ENCODE measurements at places on chromosomes 16 and 17. TPM values are rescaled to one million over a fixed set of nuclear protein-coding genes. Genes with fewer than 3 reads are reported as not detected.

The TEX19 gene
- 0.15 TPM for total RNA-seq

DNA sequence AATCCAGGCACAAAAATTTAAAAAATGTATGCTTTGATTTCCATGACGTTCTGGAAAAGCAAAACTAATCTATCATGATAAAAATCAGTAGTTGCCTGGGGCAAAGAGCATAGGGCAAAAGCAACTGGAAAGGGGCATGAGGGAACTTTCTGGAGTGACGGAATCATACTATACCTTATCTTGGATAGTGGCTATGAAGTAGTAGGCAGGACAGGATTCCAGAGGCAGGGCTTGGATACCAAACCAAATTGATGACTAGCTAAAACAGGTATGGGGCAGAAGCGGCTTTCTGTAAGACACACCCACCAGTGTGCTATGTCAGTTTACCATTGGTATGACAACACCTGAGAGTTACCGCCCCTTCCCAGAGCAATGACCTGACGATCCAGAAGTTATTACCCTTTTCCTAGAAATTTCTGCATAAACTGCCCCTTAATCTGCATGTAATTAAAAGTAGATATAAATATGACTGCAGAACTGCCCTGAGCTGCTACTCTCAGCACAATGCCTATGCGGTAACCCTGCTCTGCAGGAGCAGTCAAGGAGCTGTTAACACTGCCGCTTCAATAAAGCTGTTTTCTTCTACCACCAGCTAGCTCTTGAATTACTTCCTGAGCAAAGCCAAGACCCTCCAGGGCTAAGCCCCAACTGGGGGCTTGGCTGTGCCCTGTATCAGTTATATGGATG lies 56.7 kb downstream of the CFDP1 start:
- H3K4me1 ChIP-seq = peaks cover 24% of the 10 kb centered on the region
- no peak for DNase-seq

DNA sequence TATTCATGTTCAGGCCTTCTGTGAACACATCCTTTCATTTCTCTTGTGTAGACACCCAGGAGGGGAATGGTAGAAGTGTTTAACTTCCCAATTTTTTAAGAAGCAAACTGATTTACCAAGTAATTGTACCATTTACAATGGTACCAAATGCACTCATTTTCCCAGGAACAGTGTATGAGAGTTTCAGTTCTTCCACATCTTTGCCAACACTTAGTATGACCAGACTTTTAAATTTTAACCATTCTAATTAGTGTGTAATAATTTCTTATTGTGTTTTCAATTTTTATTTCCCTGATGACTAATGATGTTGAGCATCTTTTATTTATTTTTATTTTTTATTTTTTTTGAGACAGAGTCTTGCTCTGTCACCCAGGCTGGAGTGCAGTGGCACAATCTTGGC lies 10.2 kb upstream of the WFIKKN2 start:
- DNase-seq = no peak
- peaks cover 19% of the 10 kb centered on the region for H3K4me1 ChIP-seq
- no peak overlapping the region for H3K27ac ChIP-seq
- H3K4me3 ChIP-seq = no peak overlapping the region
- peaks cover 1% of the 10 kb centered on the region for H3K36me3 ChIP-seq

GRCh38 chr16:67540756-67541155 lies 12.1 kb downstream of the RIPOR1 start:
- H3K36me3 ChIP-seq = peaks cover 4% of the 10 kb centered on the region
- H3K4me1 ChIP-seq = peaks cover 29% of the 10 kb centered on the region
- H3K4me3 ChIP-seq = no peak overlapping the region
- H3K27me3 ChIP-seq = peaks cover 13% of the 10 kb centered on the region
- H3K27ac ChIP-seq = no peak overlapping the region

DNA sequence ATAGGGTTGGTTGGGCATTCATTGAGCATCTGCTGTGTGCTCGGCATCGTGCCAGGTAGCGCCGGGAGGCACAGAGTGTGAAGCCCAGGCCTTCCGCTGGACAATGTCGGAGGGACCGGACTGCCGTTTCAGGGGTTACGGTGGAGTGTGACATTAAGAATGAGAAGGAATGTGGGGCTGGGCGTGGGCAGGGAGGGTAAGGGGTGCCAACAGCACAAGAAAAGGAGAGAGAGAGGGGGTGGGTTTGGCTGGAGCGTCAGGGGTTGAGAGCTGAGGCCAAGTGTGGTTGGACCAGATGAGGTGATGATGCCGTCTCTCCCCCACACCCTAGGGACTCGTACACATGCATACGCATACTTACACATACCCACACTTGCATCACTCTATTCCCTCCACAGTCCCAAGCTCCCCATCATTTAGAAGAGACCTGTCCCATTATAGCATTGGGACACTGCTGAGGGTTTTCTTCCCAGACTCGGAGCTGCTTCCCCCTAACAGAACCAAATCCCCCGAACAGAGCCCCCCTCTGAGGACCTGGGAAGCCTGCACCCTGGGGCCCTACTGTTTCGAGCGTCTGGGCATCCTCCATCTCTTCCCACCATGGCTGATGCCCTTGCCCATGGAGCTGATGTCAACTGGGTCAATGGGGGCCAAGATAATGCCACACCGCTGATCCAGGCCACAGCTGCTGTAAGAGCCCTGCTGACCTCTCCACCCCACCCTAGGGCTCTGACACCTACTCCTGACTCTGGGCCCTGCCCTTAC lies 3.3 kb upstream of the KCTD11 start:
- H3K4me3 ChIP-seq = no peak overlapping the region
- no peaks in the 10 kb centered on the region for H3K27me3 ChIP-seq
- peaks cover 34% of the 10 kb centered on the region for H3K4me1 ChIP-seq
- DNase-seq = no peak
- peaks cover 42% of the 10 kb centered on the region for H3K36me3 ChIP-seq

- peaks cover 33% of the 10 kb centered on the region for H3K4me1 ChIP-seq
- no peak overlapping the region for H3K4me3 ChIP-seq
- no peak for DNase-seq
- H3K36me3 ChIP-seq = peaks cover 11% of the 10 kb centered on the region
- H3K27me3 ChIP-seq = no peaks in the 10 kb centered on the region
- H3K27ac ChIP-seq = peak overlapping the region; percentile 30
These were observed 8.0 kb downstream of the FBXO31 start for GRCh38 chr16:87375426-87376135.

The BCAR1 gene
- total RNA-seq = not detected

DNA sequence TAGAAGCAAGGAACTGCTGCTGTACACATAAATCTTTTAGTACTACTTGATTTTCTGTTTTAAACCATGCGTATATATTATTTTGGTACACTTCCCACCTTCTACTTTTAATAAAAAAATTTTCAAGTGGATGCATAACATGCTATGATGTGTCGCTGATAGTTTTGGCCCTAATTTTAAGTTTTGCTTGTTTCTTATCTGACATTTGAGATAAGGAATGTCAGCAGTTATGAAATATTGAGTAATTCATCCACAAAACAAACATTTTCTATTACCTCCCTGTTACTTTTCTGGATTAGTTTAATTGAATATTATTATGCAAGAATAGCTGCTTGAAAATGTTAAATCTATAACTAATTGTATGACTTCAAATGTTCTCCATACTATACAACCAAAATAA lies 35.8 kb downstream of the N4BP1 start:
- H3K4me3 ChIP-seq = no peak overlapping the region
- DNase-seq = no peak
- H3K36me3 ChIP-seq = peaks cover 48% of the 10 kb centered on the region
- H3K27ac ChIP-seq = no peak overlapping the region
- no peaks in the 10 kb centered on the region for H3K27me3 ChIP-seq
- peaks cover 58% of the 10 kb centered on the region for H3K4me1 ChIP-seq

DNA sequence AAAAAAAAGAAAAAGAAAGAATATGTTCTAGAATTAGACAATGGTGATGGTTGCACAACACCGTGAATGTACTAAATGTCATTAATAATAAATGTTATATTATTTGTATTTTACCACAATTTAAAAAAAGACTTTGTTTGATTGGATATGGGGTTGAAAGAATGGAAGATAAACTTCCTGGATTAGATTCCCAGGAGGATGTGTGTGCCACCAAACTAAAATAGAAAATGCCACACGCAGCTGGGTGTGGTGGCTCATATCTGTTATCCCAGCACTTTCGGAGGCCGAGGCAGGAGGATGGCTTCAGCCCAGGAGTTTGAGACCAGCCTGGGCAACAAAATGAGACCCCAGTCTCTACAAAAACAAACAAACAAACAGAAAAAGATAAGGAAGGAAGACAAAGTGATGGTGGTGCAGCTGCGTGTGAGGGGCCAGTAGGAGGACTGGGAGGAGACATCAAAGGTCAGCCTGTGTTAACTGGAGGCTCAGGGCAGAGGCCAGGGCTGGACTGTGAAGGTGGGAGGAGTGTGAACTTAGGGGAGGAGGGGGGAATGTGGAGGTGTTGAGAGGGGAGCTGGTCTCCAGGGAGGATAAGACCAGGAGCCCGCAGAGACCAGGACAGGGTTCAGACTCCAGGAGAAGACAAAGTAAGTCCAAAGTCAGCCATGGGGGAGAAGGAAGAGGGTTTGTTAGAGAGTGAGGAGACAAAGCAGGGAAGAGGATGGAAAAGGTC lies 4.1 kb downstream of the PECAM1 start:
- H3K36me3 ChIP-seq = peaks cover 60% of the 10 kb centered on the region
- H3K4me3 ChIP-seq = no peak overlapping the region
- no peak for DNase-seq
- no peaks in the 10 kb centered on the region for H3K27me3 ChIP-seq
- H3K27ac ChIP-seq = no peak overlapping the region

- H3K36me3 ChIP-seq = no peaks in the 10 kb centered on the region
- no peak for DNase-seq
- H3K4me1 ChIP-seq = peaks cover 1% of the 10 kb centered on the region
- H3K4me3 ChIP-seq = no peak overlapping the region
- H3K27me3 ChIP-seq = peaks cover 49% of the 10 kb centered on the region
These were observed 795 bp upstream of the HBM start for GRCh38 chr16:164827-165538.

DNA sequence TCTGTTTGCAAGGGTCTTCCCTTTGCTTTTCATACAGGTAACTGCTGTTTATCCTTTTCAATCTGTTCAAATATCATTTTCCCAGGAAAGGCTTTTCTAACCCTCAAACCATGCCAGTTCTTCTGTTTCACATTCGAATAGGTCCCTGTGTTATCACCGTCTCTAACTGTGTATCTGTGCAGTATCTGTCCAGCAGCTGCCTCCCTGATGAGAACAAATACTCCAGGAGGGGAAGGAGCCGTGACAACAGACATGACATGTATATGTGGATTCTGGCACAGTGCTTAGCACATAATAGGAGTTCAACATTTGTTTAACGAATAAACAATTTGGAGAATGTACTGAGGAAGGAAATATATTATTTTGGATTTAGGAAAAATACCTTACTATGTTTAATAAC lies 95.7 kb downstream of the STX8 start:
- no peaks in the 10 kb centered on the region for H3K4me1 ChIP-seq
- no peak overlapping the region for H3K27ac ChIP-seq
- no peaks in the 10 kb centered on the region for H3K27me3 ChIP-seq
- DNase-seq = no peak

GRCh38 chr17:82396601-82397435 lies 21.3 kb upstream of the HEXD start:
- H3K27me3 ChIP-seq = no peaks in the 10 kb centered on the region
- peaks cover 14% of the 10 kb centered on the region for H3K4me1 ChIP-seq
- no peak overlapping the region for H3K27ac ChIP-seq
- no peak for DNase-seq

GRCh38 chr17:12098568-12098967 lies 77.9 kb downstream of the MAP2K4 start:
- H3K4me1 ChIP-seq = no peaks in the 10 kb centered on the region
- no peaks in the 10 kb centered on the region for H3K27me3 ChIP-seq
- no peak for DNase-seq
- peaks cover 30% of the 10 kb centered on the region for H3K36me3 ChIP-seq
- no peak overlapping the region for H3K4me3 ChIP-seq

The TP53I13 gene
- total RNA-seq = 131 TPM

DNA sequence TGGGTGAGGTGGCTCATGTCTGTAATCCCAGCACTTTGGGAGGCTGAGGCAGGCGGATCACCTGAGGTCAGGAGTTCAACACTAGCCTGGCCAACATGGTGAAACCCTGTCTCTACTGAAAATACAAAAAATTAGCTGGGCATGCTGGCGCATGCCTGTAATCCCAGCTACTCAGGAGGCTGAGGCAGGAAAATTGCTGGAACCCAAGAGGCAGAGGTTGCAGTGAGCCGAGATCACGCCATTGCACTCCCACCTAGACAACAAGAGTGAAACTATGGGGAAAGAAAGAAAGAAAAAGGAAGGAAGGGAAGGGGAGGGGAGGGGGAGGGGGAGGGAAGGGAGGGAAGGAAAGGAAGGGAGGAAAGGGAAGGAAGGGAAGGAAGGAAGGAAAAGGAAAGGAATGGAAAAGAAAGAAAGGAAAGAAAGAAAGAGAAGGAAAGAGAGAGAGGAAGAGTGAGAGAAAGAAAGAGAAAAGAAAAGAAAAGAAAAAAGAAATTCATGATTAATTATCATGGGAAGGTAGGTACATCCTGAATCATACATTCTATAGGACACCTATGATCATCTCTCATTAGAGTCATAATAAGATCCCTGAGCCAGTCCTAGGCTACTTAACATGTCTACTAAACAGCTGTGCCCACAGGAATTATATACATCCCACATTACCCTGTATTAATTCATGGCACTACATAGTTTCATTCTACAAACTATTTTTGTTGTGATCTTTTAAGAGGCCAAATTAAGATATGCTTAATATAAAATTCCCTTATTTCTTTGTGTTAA lies 40.9 kb downstream of the CREBBP start:
- no peak overlapping the region for H3K27ac ChIP-seq
- no peaks in the 10 kb centered on the region for H3K4me1 ChIP-seq
- peaks cover 7% of the 10 kb centered on the region for H3K36me3 ChIP-seq
- no peaks in the 10 kb centered on the region for H3K27me3 ChIP-seq

DNA sequence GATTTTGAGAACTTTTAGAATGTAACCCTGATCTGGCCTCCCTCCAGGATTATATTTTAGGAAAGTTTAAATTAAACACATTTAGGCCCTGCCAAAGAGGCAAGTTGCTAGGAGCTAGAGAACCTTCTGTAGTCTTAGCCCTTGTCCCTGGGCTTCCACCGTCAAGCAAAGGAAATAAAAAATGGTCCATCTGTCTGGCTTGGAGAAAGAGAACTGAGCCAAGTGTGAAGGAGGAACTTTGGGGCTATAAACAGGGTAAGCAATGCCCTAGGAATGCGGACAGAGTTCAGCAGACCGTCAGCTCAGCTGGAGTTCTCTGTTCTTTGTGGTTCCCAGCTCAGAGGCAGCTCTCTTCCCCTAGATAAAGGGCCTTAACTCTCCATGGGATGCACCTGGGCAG lies 29.6 kb downstream of the RCVRN start:
- H3K27ac ChIP-seq = no peak overlapping the region
- no peak for DNase-seq
- H3K4me1 ChIP-seq = no peaks in the 10 kb centered on the region
- no peak overlapping the region for H3K4me3 ChIP-seq

DNA sequence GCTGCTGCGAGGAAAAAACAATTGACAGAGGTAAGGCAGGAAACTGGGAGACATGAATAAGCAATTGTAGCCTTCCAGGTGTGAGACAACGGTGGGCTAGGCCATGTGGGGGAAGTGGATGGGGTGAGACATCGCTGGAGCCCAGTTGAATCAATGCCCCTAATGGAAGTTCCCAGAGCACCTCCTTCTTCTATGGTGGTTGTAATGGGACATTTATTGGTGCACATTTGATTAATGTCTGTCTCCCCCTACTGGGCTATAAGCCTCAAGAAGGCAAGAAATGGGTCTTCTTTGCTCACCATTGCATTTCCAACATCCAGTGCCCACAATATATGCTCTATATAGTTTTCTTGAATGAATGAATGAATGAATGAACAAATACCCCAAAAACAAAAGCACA lies 22.7 kb upstream of the CD300E start:
- H3K4me3 ChIP-seq = no peak overlapping the region
- no peak for DNase-seq
- H3K27me3 ChIP-seq = peaks cover 84% of the 10 kb centered on the region
- peaks cover 3% of the 10 kb centered on the region for H3K4me1 ChIP-seq
- no peak overlapping the region for H3K27ac ChIP-seq

GRCh38 chr17:51004249-51004648 lies 116.4 kb downstream of the SPAG9 start:
- no peak for DNase-seq
- no peaks in the 10 kb centered on the region for H3K27me3 ChIP-seq
- H3K36me3 ChIP-seq = peaks cover 13% of the 10 kb centered on the region

All from activated CD8-positive, alpha-beta memory T cell treated with anti-CD3 and anti-CD28 coated beads, Interleukin-2, amount 10 ng/mL, durations not matched to agents 7 days and 5 days (primary cell).